ENCODE measurements at places on chromosomes 11 and 22.

GRCh38 chr11:76288166-76288980 lies 82.1 kb upstream of the WNT11 start:
- no peak for DNase-seq

- DNase-seq, result no peak
These were observed 342.7 kb downstream of the TENM4 start for GRCh38 chr11:79098146-79098545.

GRCh38 chr11:4546878-4547277 lies 1.9 kb downstream of the OR52M1 start:
- no peak for DNase-seq

GRCh38 chr11:103053997-103054396 lies 38.0 kb downstream of the DCUN1D5 start:
- no peak for DNase-seq

GRCh38 chr22:44541671-44542319 lies 43.8 kb upstream of the RTL6 start:
- DNase-seq, result no peak

DNA sequence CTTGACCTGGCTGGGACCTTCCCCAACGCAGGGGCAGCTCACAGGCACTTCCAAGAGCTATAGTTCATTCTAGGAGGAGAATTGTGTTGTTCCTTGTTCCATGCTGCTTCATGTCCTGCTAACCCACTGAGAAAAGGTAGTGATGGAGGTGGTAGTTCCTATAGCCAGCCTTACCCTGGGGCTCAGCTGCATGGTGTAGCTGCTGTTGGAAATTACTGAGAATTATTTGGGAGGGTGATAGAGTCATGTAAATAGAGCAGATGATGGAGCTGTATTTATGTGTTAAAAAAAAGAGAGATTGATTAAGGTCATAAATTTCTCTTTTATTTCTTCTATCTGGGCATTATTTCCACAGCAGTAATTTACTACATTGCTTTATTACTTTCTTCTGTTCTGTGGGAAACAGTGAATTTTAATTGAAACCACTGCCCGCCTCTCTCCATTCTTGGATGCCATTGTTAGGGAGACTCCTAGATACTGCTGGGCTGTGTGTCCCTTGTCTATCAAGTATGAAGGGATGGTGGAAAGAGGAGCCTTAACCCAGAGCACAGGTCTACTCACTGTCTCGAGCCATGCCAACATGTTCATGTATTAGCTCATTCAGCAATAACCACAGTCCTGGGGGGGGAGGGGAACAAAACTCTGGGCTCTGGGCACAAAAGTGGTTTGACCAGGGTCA lies 309.2 kb downstream of the FAT3 start:
- DNase-seq, result no peak

- DNase-seq, result no peak
These were observed 755.2 kb downstream of the METTL15 start for GRCh38 chr11:28863422-28863821.

DNA sequence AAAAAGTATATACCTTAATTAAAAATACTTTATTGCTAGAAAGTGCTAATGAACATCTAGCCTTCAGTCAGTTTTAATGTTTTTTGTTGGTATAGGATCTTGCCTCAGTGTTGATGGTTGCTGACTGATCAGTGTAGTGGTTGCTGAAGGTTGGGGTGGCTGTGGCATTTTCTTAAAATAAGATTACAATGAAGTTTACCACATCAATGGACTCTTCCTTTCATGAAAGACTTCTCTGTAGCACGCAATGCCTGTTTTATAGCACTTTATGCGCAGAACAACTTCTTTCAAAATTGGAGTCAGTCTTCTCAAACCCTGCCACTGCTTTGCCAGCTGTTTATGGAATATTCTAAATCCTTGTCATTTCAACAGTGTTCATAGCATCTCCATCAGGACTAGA lies 50.6 kb downstream of the LDLRAD3 start:
- no peak for DNase-seq

- DNase-seq, result no peak
These were observed 7.8 kb downstream of the WT1 start for GRCh38 chr11:32427616-32427934.
